ENCODE measurements at places on chromosomes 3 and 15.

DNA sequence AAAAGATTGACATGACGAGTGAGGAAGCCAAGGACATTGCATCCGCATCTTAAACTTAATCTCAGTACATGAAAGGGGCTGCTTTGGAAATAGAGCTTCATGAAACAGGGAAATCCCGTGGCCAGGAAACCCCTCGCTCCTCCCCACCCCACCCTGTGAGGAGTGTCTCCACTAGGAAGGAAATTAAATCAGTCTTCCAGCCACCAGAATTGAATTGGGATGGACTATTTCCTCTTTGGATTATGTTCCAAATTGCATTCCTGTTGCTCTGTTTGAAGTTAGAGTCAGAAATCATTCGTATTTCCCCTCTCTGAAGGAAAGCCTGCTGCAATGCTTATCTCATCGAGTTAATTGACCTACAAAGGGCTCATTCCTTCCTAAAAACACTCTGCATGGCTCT, 35.8 kb downstream of the CLDN11 start:
- DNase-seq, result no peak

DNA sequence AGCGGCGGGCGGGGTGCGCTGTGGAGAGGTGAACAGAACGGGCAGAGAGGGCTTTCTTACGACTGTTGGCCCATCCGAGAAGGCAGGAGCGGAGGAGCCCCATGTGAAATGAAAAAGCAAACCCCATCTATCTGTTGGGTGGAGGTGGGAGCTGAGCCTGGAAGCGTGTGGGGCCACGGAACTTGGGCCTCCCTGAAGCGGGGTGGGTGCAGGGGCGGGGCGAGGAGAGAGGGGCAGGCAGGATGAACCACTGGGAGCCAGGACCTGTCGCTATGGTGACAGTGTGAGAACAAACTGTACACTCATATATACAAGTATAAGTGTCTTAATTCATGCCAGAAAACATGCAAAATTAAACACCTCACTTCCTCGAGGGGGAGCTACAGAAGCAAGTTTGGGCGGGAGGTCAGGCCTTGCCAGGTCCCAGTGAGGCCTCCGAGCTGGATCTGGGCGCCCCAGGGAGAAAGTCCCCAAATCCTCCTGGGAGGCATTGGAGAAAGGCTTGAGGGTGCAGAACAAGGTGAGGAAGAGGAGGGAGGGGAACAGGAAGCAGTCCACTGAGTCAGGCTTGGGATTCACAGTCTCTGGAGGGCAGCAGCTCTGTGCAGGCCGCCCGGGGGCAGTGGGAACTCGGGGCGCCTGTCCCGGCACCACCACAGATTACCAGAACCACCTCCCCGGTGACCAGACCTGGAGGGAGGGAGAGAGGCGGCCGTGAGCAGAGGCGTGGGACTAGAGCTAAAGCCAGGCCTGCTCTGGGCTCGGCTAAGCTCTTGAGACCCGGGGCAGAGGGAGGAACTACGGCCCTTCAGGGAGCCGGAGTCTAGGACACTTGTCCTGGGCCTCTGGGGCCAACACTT, 34.8 kb downstream of the RBPMS2 start:
- peak; percentile 46 for DNase-seq

- no peak for DNase-seq
Measured at GRCh38 chr3:195904368-195904767, 4.0 kb downstream of the TNK2 start.

DNA sequence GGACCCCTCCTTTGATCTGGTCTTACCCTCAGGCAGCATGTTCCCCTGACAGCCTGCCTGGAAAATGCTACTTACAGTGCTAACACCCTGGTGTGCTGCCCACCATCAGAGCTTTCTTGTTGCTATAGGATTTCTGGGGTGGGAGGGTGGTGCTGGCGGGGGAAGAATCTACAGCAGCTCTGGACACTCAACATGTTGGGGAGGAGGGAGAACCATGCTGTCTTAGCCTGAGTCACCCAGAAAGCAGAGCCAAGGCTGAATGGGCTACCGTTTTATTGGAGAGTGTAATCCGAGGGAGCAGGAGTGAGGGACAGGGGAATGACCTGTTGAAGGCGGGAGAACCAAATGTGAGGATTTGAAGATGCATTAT, 45.6 kb downstream of the MFSD1 start:
- DNase-seq, result no peak

DNA sequence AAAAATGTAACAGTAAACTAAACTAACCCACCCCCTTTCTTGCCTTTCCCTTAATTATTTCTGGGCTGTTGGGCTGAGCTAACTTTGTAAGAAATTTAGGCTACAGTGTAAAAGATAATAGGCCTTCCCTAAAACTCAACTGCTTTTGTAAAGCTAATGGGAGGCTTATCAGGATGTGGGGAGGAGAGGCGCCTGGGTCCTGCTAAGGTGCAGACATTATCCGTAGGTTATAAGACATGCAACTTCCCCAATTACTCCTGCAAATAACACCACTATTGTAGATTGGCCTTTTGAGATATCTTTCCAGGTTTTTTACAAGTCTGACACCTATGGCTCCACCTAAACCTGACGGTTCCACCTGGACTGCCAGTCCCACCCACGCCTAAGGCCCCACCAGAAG, 88.3 kb downstream of the NPAP1 start:
- DNase-seq, result no peak

GRCh38 chr3:11154036-11154952, at the start of gene HRH1:
TSS of gene HRH1 (plus strand) at chr3:11154493. CDS start at chr3:11259038, 104,545 bp downstream.
- no peak for DNase-seq

- DNase-seq, result no peak
Measured at GRCh38 chr3:66376568-66376967, 124.3 kb downstream of the LRIG1 start.

DNA sequence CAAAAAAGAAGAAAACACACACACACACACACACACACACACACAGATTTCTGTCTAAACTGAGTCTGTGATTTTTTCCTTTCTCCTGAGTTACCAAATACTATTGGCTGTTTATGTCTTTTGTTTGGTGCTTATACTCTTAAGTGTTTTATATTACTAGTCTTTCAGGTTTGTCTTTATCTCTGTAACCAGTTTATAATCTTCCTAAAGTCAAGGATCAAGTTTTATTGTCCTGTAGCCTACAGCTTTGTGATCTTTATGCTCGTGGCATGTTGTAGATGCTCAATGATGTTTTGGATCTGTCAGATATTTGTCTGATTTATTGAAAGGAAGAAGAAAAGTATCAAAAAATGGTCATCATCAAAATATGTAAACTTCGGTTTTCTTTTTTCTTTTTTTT, 4.6 kb downstream of the MAP2K5 start:
- no peak for DNase-seq

DNA sequence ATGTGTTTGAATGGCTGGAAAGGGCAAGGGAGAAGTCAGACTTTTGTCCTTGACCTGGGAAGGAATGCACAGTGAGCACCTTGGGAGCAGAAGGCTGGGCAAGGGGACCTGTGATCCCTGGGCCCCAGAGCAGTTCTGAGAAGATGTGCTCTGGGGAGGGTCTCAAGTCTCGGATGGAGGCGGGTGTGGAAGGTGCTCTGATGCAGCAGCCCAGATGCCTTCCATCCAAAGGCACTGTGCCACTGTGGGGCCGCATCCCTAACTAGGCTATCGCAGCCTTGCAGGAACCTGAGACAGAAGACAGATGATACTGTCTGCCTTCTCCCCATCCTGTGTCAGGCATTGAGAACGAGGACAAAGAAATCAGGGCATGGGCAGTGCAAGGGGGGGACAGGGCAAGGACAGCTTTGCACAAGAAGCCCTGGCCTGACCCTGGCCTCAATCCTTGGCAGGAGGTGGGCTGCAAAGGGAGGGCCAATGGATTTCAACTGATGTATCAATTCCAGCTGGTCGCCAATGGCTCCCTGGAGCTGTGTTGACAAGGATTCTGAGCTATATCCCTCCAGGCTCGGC, 14.6 kb upstream of the PRKCD start:
- DNase-seq, result no peak

GRCh38 chr3:188304501-188304900, 150.5 kb downstream of the LPP start:
- DNase-seq, result no peak

DNA sequence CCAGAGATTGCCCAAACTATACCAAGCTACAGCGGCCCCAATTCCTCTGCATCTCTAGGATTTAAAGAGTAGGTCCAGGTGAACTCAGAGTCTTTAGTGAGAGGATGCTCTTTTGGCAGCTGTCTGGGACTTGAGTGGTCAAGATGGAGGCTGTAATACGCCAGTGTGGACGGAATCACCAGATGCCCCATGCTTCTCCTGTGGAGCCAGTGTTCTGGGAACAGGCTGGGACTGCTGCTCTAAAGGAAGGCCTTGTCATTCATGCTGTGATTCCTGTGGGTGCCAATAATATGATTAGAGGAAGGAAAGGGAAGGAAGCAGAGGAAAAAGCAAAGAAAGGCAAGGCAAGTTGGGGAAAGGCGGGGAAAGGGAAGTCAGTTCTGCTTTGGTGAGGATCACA, 17.4 kb upstream of the NOX5 start:
- no peak for DNase-seq

DNA sequence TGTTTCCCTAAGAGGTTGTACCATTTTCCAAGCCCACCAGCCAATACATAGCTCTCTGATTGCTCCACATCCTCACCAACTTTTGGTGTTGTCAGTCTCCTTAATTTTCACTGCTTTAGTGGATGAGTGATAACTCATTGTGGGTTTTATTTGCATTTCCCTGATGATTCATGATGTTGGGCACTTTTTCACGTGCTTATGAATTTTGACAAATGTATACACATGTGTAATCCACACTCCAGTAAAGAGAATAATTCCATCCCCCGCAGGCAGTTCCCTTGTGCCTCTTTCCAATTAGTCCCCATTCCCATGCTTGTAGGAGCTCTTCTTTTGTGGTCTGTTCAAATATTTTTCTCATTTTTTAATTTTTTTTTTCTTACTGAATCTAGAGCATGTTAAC, 52.4 kb downstream of the ANP32A start:
- no peak for DNase-seq

- DNase-seq, result no peak
Measured at GRCh38 chr3:22980346-22980745, 222.8 kb upstream of the UBE2E2 start.

DNA sequence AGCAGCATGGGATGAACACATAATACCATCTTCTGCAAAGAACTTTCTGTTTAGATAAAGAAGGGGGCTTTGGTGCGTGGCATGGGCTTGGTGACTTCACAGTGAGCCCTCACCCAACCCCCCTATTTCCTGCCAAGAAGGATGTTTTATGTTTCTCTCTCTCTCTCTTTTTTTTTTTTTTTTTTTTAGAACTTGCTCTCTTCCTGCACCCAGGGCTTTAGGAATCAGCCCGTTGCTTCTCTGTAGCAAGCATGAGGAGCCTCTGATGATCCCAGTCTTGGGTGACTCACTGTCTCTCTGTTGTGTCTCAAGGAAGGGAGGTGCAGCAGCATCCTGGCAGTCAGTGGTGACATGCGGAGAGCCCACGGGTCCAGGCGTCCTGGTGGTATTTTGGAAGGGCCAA, 49.1 kb downstream of the CCK start:
- no peak for DNase-seq

Data from prostate gland (tissue), 2 donors.